ENCODE measurements at places on chromosomes 7 and 10.

GRCh38 chr10:33187427-33187999, 147.0 kb downstream of the NRP1 start:
- no peak for DNase-seq
- H3K27me3 ChIP-seq, result no peaks in the 10 kb centered on the region
- peaks cover 4% of the 10 kb centered on the region for H3K36me3 ChIP-seq
- no peak overlapping the region for H3K4me3 ChIP-seq

GRCh38 chr7:128940494-128941322, 3.0 kb downstream of the IRF5 start:
- no peaks in the 10 kb centered on the region for H3K36me3 ChIP-seq
- peaks cover 5% of the 10 kb centered on the region for H3K4me1 ChIP-seq
- peaks cover 22% of the 10 kb centered on the region for H3K27me3 ChIP-seq
- no peak overlapping the region for H3K27ac ChIP-seq

- H3K27me3 ChIP-seq, result no peaks in the 10 kb centered on the region
- peaks cover 6% of the 10 kb centered on the region for H3K4me1 ChIP-seq
- H3K36me3 ChIP-seq, result no peaks in the 10 kb centered on the region
- no peak overlapping the region for H3K27ac ChIP-seq
- no peak for DNase-seq
Measured at GRCh38 chr10:51705774-51706173, 6.4 kb upstream of the CSTF2T start.

GRCh38 chr10:108615576-108616320, 1307.6 kb downstream of the XPNPEP1 start:
- no peaks in the 10 kb centered on the region for H3K4me1 ChIP-seq
- no peak overlapping the region for H3K4me3 ChIP-seq
- no peaks in the 10 kb centered on the region for H3K27me3 ChIP-seq
- H3K27ac ChIP-seq, result no peak overlapping the region
- no peaks in the 10 kb centered on the region for H3K36me3 ChIP-seq
- no peak for DNase-seq

DNA sequence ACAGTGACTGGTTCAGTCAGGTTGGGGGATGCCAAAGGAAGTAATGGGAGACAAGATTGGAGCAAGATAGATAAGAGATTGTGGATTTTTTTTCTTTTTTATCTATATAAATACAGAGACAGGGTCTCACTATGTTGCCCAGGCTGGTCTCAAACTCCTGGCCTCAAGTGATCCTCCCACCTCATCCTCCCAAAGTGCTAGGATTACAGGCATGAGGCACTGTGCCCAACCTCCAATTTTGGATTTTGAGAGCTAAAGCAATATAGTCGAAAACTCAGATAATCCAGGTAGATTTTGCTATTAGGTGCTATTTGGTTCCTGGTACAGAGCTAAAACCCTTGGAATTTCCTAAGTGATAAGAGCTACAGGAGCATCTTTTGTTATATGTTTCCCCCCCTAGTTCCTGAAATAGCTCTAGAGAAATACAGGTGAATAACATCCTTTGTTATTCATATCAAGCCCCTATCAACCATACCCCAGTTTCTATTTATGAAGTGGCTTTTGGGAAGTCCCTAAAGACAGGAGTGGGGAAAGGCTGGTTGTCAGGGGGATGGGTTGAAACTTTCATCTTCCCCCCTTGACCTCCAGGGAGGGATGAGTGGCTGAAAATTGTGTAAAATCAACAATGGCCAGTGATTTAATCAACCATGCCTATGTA, 151.2 kb downstream of the CFTR start:
- no peak for DNase-seq
- H3K27ac ChIP-seq, result no peak overlapping the region
- no peaks in the 10 kb centered on the region for H3K4me1 ChIP-seq
- no peak overlapping the region for H3K4me3 ChIP-seq
- H3K36me3 ChIP-seq, result no peaks in the 10 kb centered on the region

DNA sequence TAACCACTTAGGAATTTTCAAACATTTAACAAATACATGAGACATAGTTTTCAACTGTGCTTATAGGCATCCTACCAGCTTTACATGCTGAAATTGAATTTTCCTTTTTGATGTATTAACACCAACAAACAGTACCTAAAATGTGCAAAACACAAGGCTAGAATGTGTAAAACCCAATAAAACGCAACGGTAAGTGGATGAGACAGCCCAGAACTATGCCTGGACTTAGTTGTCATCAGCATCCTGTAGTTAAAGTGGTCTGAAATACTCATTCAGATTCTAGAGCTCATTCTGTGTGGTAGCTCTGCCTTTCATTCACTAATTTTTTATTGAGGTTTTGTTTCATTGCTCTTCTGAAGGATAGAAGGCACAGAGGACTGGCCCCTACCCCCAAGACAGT, 137.1 kb downstream of the BMPER start:
- no peak overlapping the region for H3K4me3 ChIP-seq
- H3K4me1 ChIP-seq, result no peaks in the 10 kb centered on the region
- no peak overlapping the region for H3K27ac ChIP-seq
- H3K36me3 ChIP-seq, result no peaks in the 10 kb centered on the region
- no peak for DNase-seq

- no peaks in the 10 kb centered on the region for H3K36me3 ChIP-seq
- DNase-seq, result no peak
- H3K27ac ChIP-seq, result no peak overlapping the region
- no peaks in the 10 kb centered on the region for H3K27me3 ChIP-seq
- no peak overlapping the region for H3K4me3 ChIP-seq
- H3K4me1 ChIP-seq, result no peaks in the 10 kb centered on the region
Measured at GRCh38 chr7:126570845-126571244, 681.9 kb downstream of the GRM8 start.

All from gastrocnemius medialis (tissue), 4 donors.